Epithelial cell of prostate (primary cell): ENCODE measurements at places on chromosomes 7 and 10.

- no peak for DNase-seq
These were observed 520.5 kb downstream of the HTR7 start for GRCh38 chr10:90337316-90337715.

- DNase-seq = peak; percentile 36
These were observed 92.8 kb downstream of the MCU start for GRCh38 chr10:72784551-72785351.

- DNase-seq = peak; percentile 86
These were observed 96.9 kb downstream of the HIPK2 start for GRCh38 chr7:139680676-139681462.

GRCh38 chr10:100470367-100470766 is 7.6 kb downstream of the WNT8B start:
- no peak for DNase-seq

DNA sequence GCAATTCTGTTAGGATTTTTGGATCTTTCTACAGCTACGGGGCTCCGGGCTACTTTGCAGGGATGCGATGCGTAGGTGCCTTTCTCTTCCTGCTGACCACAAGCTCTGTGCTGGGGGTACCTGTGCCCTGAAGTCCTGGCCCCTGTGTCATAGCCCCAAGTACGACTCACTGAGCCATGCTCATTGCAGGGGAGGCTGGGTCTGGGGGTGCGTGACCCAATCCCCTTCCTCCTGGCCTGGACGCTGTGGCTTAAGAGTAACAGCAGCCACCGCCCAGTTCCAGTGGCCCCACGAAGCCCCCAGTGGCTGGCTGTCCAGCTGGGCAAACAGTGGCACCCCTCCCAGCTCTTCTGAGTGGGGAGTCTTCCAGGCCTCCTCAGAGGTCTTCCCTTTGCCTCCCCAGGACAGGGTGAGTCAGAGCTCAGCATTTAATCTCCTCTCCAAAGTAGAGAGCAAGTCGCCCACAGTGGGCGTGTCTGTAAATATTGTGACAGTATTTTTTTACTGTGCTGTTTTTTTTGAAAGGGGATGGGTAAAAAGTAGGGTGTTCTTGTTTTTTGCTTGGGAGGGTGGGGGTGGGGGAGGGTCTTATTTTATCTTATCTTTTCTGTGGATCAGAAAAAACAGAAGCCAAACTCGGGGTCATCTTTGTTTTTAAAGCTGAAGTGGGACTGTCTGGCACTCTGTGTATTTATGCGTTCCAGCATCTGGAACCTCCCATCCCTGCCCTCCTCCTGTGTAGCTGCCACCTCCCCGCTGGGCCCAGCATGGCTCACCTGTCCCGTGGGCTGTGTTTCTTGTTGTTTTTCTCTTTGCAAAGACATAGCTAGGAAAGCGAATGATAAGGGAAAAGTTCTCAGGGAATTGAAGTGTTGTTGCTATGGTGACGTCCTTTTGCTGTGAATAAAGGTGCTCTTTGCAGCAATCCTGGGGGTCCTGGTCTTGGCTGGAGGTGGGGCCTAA is 8.2 kb downstream of the LFNG start:
- DNase-seq = no peak

- no peak for DNase-seq
These were observed 614.9 kb upstream of the FZD8 start for GRCh38 chr10:36256948-36257356.

DNA sequence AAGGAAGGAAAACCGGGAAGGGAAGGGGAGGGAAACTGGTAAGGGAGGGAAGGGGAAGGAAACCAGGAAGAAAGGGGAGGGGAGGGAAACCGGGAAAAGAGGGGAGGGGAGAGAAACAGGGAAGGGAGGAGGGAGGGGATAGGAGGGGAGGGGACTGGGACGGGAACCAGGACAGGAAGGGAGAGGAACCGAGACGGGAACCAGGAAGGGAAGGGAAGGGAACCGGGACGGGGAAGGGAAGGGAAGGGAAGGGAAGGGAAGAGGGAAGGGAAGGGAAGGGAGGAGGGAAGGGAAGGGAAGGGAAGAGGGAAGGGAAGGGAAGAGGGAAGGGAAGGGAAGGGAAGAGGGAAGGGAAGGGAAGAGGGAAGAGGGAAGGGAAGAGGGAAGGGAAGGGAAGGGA is 13.6 kb downstream of the C10orf67 start:
- no peak for DNase-seq

- DNase-seq = no peak
These were observed 57.8 kb downstream of the MICU1 start for GRCh38 chr10:72567889-72568640.

DNA sequence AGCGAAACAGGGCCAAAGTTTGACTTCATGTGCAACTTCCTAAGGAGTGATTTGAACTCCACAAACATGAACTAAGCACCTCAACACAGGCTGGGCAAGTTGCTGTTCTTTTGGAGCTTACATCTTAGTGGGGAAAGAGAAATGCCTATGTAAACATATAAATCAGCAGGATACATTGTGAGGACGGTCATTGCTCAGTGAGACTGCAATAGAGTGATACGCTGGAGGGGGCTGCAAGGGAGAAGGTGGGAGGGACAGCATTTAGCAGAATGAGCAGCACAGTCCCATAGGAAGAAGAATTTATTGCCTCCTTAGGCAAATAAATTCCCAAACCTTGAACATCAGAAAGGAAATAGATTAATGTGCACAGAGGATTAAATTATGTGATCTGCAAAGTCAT is 90.0 kb downstream of the EGFR start:
- DNase-seq = no peak

GRCh38 chr7:158676171-158676840 is 28.3 kb downstream of the NCAPG2 start:
- no peak for DNase-seq

DNA sequence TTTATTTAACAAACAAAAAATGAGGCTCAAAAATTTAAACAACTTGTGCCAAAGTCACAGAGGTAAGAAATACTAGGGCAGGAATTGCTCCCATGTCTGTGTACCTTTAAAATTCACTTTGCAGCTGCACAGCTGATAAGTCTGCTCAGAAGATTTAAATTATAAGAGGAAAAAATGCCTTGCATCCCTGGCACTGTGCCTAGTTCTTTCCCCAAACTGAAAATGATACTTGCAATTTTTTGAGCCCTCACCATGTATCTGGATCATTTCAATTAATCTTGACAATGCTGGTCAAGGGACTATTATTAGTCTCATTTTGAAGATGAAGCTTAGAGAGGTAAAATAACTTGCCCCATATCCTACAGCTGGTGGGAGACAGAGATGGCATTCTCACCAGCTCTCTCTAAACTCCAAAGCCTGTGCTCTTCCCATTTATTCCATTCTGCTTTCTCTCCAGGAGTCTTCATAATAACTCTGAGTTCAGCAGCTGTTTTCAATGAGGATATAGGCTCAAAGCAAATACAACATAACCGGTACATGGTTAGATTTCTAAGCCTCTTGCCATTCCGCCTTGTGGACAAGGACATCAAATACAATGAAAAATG is 350.5 kb upstream of the LRRTM3 start:
- no peak for DNase-seq

GRCh38 chr7:112161253-112162141 is 44.7 kb downstream of the DOCK4 start:
- DNase-seq = no peak

DNA sequence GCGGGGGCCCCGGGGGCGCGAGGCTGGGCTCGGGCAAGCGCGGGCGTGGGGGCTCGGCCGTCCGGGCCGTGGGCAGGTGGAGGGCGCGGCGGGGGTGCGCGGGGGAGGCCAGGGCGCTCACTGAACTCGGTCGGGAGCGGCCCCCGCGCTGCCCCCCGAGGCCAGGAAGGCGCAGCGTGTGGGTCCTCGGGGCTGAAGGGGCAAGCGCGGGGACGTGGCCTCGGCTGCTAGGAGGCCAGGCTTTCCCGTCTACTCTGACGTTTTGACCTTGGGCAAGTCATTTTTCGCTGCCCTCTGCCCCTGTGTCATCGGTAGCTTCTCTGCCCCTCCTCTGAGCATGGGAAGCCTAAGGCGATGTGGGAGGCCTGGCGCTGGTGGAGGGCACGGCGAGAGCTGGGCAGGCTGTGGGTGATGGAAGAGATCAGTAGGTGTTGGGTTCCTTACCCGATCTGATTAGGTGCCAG is 441 bp downstream of the FBH1 start:
- no peak for DNase-seq

- DNase-seq = no peak
These were observed 211.4 kb downstream of the THSD7A start for GRCh38 chr7:11620406-11621253.

DNA sequence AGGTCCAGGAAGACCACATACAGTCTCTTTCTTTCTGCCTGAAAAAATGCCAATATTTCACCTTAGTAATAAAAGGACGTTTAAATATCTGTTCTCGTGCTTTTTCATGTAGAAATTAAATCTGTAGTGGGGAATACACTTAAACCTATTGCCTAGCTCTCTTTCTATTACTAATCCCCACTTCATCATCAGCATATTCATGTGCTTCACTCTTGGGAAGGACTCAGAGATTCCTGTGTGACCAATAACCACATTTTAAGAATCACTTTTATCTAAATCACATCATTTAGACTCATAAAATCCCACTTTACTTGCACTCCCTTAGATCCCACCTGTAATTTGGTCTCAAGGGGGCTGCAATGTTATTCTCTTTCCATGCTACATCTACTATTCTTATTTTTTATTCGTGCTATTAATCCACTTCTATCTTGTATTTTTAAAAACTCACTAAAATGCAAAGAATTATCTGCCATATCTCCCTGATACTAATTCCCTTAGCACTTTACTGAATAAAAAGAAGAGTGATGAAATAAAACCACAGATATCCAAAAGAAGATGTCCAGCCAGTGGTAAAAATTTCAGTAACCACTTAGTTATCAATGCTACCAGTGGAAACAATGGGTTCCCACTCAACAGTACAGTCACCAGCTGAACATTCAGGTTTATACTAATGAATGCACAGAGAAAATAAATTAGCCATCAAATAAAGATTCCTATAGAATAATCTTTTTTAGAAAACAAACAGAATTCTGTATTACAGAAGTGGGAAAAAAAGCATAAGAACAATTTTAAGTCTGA is 102.1 kb downstream of the PPP1R17 start:
- no peak for DNase-seq

- no peak for DNase-seq
These were observed 143.0 kb downstream of the STK31 start for GRCh38 chr7:23852988-23853387.

DNA sequence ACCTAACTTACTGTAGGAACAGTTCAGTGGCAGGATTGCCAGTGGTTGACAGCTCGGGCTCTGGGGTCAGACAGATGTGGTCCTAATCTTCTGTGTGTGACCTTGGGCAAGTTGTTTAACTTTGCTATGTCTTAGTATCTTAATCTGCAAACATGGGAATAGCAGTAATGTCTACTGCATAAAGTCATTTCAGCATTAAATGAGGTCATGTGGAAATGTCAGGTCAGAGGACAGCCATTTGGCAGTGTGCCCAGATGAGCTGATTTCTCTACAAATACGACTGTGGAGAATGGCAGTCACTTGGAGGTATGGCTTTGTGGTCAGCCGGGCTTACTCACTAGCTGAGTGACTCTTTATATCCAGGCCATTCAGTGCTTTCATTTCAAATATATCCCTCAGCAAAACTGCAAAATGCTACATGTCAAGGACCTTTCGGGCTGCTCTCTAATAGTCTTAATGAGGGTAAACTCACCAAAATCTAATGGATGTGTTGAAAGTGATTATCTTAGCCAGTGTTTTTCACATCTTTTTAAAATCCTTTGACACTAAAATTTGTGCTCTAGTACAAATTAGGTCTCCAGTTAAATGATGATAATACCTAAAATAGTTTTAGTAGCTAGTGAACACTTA is 171.4 kb downstream of the ST7 start:
- peak; percentile 57 for DNase-seq

DNA sequence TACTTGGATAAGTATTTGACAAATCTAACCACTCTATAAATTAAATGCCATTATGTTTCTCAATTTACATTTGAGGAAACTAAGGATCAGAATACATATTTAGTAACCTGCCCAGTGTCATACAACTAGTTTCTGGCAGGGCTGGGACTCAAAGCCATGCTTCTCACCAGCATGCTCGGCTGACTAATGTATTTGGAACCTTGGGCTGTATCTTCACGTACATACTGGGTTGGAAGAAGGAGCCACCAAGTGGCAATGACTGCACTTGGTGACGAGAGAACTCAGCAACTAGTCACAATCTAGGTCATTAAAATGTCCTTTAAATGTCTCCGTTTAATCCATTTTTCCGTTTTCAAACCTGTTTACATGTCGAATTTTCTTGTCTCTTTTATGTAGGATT is 42.9 kb downstream of the CHRM2 start:
- no peak for DNase-seq

DNA sequence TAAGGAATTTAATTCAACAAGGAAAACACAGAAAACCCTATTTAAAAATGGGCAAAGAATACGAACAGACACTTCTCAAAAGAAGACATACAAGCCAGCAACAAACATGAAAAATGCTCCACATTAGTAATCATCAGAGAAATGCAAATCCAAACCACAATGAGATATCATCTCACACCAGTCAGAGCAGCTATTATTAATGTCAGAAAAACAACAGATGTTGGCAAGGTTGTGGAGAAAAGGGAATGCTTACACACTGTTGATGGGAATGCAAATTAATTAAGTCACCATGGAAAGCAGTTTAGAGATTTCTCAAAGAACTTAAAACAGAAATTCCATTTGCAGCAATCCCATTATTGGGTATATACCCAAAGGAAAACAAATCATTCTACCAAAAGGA is 55.2 kb downstream of the GCC1 start:
- DNase-seq = no peak

- no peak for DNase-seq
These were observed 238.1 kb upstream of the CSTF2T start for GRCh38 chr10:51937308-51938140.

- DNase-seq = no peak
These were observed 4.5 kb upstream of the NPY start for GRCh38 chr7:24279512-24279911.

GRCh38 chr7:20199015-20199737 is 18.0 kb downstream of the MACC1 start:
- peak; percentile 89 for DNase-seq

DNA sequence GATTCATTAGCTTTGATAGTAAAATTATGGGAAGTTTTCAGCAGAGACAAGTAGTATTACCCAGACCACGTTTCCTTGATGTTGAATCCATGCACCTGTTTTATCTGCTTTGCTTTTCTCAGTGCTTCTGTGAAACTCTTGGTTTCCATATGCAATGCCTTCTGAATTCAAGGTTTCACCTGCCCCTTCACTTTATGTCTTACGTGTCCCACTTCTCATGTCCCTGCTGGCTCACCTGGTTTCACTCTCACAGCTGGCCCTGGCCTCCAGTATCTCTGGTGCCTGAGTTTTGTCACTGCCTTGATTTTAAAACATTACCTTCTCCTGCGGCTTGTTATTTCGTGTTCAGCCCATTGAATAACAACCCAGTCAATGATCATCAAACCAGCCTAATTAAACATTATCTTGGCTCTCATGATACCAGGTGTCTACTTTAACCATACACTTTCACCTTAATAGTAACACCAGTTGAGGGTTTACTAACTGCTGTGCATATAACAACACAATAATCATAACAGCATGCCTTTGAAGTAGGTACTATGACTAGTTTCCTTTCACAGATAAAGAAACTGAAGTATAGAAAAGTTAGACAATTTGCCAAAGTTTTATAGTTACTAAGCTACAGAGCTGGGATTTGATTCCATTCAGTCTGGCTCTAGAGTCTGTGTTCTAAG is 175.7 kb upstream of the PCLO start:
- DNase-seq = no peak
